ENCODE measurements at places on chromosomes 13 and 19.

GRCh38 chr13:92175330-92175729 is 776.9 kb downstream of the GPC5 start:
- peak; percentile 69 for DNase-seq

- DNase-seq = no peak
Measured at GRCh38 chr13:22451327-22451741, 729.4 kb upstream of the SGCG start.

- DNase-seq = peak; percentile 98
Measured at GRCh38 chr19:2491130-2491801, 15.3 kb downstream of the GADD45B start.

DNA sequence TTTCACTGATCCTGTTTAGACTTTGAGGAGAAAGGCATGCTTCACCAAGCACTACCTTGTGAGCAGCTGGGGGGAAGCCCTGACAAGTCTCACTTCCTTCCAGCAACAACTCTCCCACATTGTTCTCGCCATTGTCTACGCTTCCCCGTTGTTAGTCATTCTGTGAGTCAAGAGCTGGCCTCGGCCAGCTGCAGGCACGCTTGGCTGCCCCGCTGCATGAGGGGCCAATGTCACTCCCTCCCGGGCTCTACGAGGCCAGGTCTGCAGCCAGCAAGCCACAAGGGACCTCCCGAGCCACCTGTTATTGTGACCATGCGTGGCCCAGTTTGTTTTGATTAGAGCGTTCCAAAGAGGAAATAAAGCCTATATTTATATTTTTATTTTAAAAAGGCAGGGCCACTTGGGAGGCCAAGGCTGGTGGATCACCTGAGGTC is 220.9 kb downstream of the FOXO1 start:
- DNase-seq = peak; percentile 76

- DNase-seq = peak; percentile 88
Measured at GRCh38 chr19:16327911-16328823, 3.5 kb downstream of the KLF2 start.

- no peak for DNase-seq
Measured at GRCh38 chr19:11658970-11659369, 61.7 kb downstream of the ZNF627 start.
